ENCODE measurements at places on chromosomes 3 and 15. TPM values are rescaled to one million over a fixed set of nuclear protein-coding genes. Genes with fewer than 3 reads are reported as not detected.

- H3K36me3 ChIP-seq, result no peaks in the 10 kb centered on the region
- H3K4me3 ChIP-seq, result no peak overlapping the region
- no peaks in the 10 kb centered on the region for H3K4me1 ChIP-seq
- DNase-seq, result no peak
- no peaks in the 10 kb centered on the region for H3K27me3 ChIP-seq
These were observed 253.3 kb downstream of the KLF13 start for GRCh38 chr15:31579976-31580375.

DNA sequence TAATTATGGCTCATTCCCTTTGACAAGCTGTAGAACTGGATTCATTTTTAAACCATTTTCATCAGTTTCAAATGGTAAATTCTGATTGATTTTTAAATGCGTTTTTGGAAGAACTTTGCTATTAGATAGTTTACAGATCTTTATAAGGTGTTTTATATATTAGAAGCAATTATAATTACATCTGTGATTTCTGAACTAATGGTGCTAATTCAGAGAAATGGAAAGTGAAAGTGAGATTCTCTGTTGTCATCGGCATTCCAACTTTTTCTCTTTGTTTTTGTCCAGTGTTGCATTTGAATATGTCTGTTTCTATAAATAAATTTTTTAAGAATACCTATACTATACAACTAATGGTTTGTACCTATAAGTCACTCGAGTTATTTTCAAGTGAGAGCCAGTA lies 62.7 kb downstream of the PXYLP1 start:
- no peaks in the 10 kb centered on the region for H3K36me3 ChIP-seq
- H3K27ac ChIP-seq, result peak overlapping the region; percentile 31
- no peak for DNase-seq
- no peaks in the 10 kb centered on the region for H3K27me3 ChIP-seq
- H3K4me1 ChIP-seq, result peaks cover 3% of the 10 kb centered on the region

DNA sequence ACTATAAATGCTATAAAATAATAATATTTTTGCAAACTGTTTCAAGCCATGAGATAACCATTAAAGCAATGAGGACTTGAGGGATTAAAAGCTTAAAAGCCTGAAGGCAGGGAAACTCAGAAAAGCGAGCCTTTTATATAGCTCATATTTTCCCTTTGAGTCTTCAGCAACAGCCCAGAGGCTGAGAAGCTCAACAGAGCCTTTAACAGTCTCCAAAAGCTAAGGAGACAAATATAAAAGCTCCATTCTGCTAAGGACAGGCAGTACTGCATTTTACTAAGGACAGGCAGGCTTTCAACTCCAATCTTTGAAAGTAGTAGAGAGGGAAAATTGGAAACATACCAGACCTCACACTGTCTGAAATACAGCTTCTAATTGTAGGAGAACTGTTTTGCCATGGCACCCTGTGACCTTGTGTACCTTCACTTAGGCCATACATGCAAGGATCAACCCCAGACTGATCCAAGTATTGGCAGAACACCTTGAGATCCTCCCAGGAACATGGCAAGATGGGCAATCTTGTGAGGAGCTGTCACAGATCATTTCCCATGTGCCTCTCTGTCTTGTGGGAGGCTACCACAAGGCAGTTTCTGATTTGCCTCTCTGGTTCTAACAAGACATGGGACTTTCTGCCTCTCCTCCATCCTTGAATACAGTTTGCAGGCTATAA lies 53.1 kb upstream of the ARNT2 start:
- H3K36me3 ChIP-seq, result no peaks in the 10 kb centered on the region
- no peak overlapping the region for H3K4me3 ChIP-seq
- no peaks in the 10 kb centered on the region for H3K4me1 ChIP-seq

GRCh38 chr3:190073264-190074008 lies 47.3 kb downstream of the P3H2 start:
- no peak overlapping the region for H3K4me3 ChIP-seq
- no peak overlapping the region for H3K27ac ChIP-seq
- peaks cover 24% of the 10 kb centered on the region for H3K4me1 ChIP-seq
- DNase-seq, result no peak
- peaks cover 2% of the 10 kb centered on the region for H3K36me3 ChIP-seq

- H3K27ac ChIP-seq, result peak overlapping the region; percentile 1
- peaks cover 11% of the 10 kb centered on the region for H3K4me1 ChIP-seq
- no peaks in the 10 kb centered on the region for H3K27me3 ChIP-seq
- peak overlapping the region; percentile 69 for H3K4me3 ChIP-seq
These were observed 1.0 kb upstream of the UBL7 start for GRCh38 chr15:74461847-74462511.

Gene NR1I2
- not detected for polyA plus RNA-seq
